ENCODE measurements at places on chromosomes 5 and 9. TPM values are rescaled to one million over a fixed set of nuclear protein-coding genes. Genes with fewer than 3 reads are reported as not detected.

The NUTM2F gene
- not detected for total RNA-seq

DNA sequence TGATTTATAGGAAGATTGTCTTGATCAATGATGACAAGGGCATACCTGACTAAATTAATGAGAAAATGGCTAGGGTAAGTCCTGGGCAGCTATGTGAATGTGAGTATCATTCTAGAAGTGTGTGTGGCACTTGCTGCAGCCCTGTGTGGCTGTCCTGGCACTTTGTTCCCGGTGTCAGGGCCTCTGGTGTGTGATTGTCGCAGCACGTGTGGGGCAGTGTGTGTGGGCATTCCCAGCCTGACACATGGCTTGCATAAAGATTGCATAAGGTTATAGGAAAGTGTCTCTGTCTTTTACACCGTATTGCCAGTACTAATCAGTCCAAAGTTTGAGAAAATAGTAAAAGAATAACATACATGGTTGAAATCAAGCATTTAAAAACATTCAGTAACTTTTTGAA lies 74.4 kb downstream of the TRIO start:
- DNase-seq, result peak; percentile 32

- peak; percentile 49 for DNase-seq
These were observed 10.4 kb downstream of the PTCH1 start for GRCh38 chr9:95506428-95506677.

- no peak for DNase-seq
These were observed 215.7 kb upstream of the ZNF608 start for GRCh38 chr5:124962111-124962510.

- DNase-seq, result no peak
These were observed 2.2 kb downstream of the RAD1 start for GRCh38 chr5:34913072-34913471.

The SH3RF2 gene
- 376 TPM for total RNA-seq

DNA sequence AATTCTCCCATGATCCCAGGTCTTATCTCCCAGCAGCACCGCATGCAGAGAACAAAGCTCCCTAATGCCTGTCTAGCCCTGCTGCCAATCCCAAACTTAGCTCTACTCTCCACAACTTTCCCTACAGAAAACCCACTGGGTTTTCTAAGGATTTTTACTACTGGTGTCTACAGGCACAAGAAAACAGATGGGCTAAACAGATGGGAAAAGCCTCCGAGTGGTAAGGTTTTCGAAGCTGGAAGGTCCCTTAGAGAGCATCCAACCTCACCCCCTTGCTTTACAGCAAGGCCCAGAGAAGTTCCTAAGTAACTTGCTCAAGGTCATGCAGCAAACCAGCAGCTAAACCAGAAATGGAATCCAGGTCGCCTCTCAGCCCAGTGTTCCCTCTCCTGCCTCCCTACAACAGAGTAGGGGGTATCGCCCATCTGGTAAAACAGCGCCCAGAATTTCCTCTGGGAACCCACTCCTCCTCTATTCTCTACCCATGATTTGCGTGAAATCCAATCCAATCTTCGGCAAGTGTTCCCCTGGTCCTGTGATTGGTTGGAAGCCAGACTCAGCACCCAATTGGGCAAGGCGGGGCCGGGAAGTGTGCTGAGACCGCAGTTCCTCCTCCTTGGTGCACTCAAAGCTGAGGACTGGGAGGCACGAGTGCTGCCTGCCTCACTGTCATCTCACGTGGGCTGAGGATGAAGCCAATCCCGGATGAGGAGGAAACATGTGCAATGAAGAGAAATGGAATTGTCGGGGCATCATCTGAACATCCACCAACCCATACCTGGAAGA lies 20.8 kb downstream of the CPLX2 start:
- no peak for DNase-seq

The ROR2 gene
- 0.74 TPM for total RNA-seq

The MEIKIN gene
- total RNA-seq, result not detected

The IFNK gene
- total RNA-seq, result not detected

DNA sequence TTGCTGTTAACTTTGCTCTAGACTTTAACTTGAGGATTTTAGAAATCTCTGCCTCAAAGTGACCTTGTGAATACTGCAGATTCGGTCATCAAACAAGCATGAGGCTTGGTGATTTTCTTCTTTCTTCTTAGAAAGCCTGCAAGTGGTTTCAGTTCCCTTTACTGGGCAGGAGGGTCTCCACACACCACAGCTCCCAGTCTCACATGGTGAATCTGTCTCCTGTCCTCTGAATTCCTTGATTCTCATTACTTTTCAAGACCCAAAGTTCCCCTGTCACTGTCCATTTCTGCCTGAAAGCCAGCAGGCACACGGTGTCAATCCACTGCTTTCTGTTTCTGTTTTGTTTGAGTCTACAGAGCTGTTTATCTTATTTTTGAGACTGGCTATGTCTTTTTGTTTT lies 14.1 kb downstream of the HSPB3 start:
- DNase-seq, result no peak

- DNase-seq, result no peak
These were observed 215.0 kb downstream of the VPS13A start for GRCh38 chr9:77392328-77392727.

- DNase-seq, result no peak
These were observed 317.6 kb downstream of the CWC27 start for GRCh38 chr5:65086234-65086890.

DNA sequence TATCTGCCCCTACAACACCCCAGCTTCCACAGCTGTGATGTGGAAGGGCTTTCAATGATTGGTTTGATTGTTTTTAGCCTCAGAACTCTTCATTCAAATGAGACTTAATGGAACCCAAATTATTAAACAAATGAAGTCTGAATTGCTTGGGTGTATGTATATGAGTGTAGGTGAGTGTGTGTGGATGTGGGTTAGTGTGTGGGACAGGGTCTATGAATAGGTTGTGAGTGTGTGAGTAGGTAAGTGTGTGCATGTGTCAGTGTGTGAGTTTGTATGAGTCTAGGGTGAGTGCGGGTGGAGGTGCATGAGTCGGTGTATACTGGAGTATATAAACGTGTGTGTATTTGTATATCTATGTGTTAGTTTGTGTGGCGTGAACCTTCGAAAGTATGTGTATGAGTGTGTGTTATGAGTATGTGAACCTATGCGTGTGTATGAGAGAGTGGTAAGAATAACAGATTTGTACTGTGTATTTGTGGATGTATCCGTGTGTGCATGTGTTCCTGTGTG lies 26.9 kb downstream of the COL15A1 start:
- DNase-seq, result no peak

- peak; percentile 15 for DNase-seq
These were observed 49.8 kb downstream of the DBH start for GRCh38 chr9:133685653-133686609.

- DNase-seq, result no peak
These were observed 45.7 kb downstream of the FXN start for GRCh38 chr9:69081261-69081660.

The IFNE gene
- not detected for total RNA-seq

The SAPCD2 gene
- total RNA-seq, result 0.25 TPM

- no peak for DNase-seq
These were observed 324.6 kb downstream of the TMEM232 start for GRCh38 chr5:110401881-110402280.

- DNase-seq, result no peak
These were observed 119.0 kb downstream of the PIK3R1 start for GRCh38 chr5:68334553-68334886.

DNA sequence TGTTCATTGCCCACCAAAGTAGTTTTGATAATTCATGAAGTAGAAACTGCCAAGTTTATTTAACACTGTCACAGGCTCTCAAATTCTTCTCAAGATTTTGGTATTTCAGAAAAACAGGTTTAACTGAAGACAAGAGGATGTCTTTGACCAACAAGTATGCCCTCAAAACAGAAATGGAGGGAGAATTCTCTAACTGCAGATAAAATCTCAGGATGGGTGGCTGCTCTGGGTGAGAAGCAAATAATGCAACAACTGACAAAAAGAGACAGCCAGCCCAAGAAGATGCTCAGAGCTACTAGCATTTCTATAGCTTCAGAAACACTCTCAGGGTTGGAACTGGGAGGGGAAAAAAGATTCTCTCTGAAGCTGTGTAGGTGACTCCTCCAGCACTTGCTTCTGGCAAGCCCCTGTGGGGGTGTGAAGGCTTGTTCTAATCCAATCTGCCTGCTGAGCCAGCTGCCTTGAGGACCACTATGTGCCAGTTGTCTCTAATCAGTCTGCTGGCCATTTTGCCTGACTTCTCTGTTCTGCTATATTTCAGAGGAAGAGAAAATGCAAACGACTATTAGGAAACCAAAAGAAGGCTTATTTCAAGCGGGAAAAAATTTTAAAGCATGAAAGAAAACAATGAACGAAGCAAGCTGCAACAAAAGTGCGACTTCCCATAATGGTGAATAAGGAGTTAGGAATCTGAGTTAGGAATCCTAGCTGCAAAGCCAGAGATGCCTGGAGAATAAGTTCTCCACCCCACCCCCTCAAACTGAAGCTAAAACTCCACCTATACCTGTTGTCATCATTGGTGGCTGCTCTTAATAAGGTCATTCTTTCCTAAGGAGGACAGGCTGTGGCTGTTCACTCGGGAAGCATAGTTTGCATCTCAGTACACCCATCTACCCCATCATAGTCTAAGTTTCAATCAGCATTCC lies 147.5 kb downstream of the GNAQ start:
- DNase-seq, result no peak

GRCh38 chr9:92032891-92033290 lies 82.3 kb downstream of the SPTLC1 start:
- no peak for DNase-seq

- no peak for DNase-seq
These were observed 730.0 kb upstream of the ADAMTS16 start for GRCh38 chr5:4410151-4410550.

DNA sequence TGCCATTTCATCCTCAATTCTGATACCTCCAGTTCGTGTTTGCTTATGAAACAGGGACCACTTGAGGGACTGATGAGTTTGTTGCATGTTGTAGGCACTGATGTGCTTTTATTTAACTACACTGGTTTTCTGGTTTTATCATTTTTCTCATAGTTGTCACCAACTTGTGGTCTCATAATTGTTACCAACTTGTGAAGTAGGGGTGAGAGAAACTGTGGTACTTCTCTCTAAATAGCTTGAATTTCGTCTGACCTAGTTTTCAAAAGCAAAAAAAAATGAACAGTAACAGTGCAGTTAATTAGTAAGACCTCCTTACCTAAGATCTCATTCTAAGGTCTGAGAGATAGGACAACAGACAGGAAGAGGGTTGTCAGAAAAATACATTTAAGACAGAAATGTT lies 78.0 kb downstream of the ANXA2R start:
- DNase-seq, result no peak

DNA sequence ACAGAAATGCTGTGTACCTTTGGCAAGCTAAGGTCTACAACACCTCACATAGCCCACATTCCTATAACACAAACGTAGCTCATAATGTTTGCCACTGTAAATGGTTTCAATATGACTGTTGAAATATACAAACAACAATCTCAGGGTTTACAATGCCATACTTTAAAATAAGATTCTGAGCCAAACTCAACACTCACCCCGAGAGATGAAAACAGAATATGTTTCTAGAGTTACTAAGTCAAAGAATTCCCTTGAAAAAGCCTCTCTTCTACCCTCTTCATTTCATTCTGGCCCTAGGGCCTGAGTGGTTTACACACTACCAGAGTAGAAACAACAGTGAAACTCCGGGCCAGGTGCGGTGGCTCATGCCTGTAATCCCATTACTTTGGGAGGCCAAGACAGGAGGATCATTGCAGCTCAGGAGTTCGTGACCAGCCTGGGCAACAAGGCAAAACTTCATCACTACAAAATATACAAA lies 72.6 kb downstream of the MYO10 start:
- no peak for DNase-seq

The CER1 gene
- total RNA-seq, result not detected

- no peak for DNase-seq
These were observed 77.3 kb downstream of the WNK2 start for GRCh38 chr9:93261281-93261680.

GRCh38 chr9:93450945-93451815 lies at the start of gene FAM120A:
Gene FAM120A (plus strand): TSS chr9:93451685. CDS start chr9:93451916, 231 bp downstream.
- peak; percentile 73 for DNase-seq

DNA sequence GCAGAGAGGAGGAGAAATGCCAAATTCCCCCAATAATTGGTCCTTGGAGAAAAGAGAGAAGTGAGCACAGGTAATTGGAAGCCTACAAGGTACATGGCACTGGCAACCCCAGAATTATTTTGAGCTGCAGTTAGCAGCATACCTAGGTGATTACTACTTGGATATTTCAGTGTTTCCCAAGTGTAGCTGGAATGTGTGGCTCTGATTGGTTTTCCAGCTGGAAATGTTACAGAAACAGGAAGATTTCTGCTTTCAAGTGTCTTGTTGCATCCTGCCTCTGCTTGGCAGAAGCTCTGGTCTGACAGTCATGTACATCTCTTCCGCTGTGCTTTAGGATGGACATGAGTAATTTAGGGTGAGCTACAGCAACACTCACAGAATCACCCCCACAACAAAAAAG lies 262.1 kb downstream of the ENC1 start:
- no peak for DNase-seq

DNA sequence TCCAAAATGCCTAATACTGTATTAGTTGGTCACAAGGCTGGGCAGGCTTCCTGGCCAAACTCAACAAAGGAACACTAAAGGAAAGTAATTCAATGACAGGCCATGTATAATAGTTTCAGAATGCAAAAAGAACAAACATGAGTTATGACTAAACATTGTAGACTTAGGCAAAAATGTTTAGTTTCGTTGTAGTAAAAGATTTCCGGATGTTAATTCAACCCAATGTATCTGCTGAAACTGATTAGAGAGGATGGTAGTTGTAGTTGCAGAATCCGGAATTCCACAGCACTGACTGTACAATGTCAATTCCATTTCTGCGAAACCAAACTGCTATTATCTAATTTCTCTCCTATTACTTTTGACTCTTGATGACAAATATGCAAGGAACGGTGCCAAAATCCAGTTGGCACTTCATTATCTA lies 117.9 kb upstream of the FST start:
- DNase-seq, result no peak

- no peak for DNase-seq
These were observed 150.1 kb downstream of the OSTF1 start for GRCh38 chr9:75238311-75238976.

The NDUFA8 gene
- 311 TPM for total RNA-seq

DNA sequence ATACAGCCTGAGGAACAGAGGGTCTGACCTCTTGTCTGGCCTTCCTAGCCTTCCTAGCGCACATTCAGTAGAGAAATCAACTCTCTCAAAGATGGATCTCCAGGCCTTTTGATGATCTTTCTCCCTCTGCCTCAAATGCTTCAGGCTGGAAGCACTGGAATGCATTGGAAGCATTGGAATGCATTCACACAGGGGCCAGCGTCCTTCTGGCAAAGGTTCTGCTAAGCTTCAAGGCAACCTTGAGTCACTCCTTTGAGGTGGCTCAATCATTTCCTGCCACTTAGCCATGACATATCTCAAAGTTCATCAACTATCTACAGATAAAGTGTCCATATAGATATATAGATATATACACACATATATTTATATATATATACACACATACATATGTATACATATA lies 42.9 kb downstream of the OR2K2 start:
- DNase-seq, result no peak
